Adrenal gland (tissue), 19 donors: ENCODE measurements at places on chromosomes 16 and 17. TPM values are rescaled to one million over a fixed set of nuclear protein-coding genes. Genes with fewer than 3 reads are reported as not detected.

FAM234A gene
- 70.4 TPM for total RNA-seq

ZNF385C gene
- not detected for total RNA-seq

TEKT5 gene
- not detected for total RNA-seq

ATP1B2 gene
- 14.5 TPM for total RNA-seq

DNA sequence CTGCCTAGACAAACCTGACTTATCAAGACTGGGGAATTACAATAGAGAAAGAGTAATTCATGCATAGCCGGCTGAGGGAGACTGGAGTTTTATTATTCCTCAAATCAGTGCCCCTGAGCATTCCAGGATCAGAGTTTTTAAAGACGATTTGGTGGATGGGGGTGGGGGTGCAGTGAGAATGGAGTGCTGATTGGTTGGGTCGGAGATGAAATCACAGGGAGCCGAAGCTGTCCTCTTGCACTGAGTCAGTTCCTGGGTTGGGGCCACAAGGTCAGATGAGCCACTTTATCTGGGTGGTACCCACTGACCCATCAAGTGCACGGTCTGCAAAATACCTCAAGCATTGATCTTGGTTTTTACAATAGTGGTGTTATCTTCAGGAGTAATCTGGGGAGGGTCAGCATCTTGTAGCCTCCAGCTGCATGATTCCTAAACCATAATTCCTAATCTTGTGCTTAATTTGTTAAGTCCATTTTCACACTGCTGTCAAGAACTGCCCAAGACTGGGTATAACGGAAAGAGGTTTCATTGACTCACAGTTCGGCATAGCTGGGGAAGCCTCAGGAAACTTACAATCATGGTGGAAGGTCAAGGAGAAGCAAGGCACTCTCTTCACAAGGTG is 69.6 kb downstream of the MARF1 start:
- no peak for DNase-seq
- no peak overlapping the region for H3K27ac ChIP-seq
- no peaks in the 10 kb centered on the region for H3K27me3 ChIP-seq
- no peak overlapping the region for H3K4me3 ChIP-seq
- H3K36me3 ChIP-seq, result no peaks in the 10 kb centered on the region
- no peaks in the 10 kb centered on the region for H3K4me1 ChIP-seq

- no peak overlapping the region for H3K27ac ChIP-seq
- DNase-seq, result no peak
- H3K4me1 ChIP-seq, result no peaks in the 10 kb centered on the region
- H3K36me3 ChIP-seq, result no peaks in the 10 kb centered on the region
- H3K27me3 ChIP-seq, result no peaks in the 10 kb centered on the region
Observed at GRCh38 chr17:30405161-30405560, 26.4 kb downstream of the CPD start.

DNA sequence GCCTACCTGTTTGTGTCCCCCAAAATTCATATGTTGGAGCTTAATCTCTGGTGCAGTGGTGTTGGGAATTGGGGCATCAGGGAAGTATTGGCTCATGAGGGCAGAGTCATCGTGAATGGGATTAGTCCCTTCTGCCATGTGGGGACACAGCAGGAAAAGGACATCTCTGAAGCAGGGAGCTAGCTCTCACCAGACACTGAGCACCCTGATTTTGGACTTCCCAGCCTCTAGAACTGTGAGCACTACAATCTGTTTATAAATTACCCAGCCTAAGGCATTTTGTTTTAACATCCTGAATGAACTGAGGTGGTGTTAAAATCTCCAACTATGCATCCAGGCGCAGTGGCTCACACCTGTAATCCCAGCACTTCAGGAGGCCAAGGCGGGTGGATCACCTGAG is 206.0 kb downstream of the SEC14L1 start:
- H3K36me3 ChIP-seq, result no peaks in the 10 kb centered on the region
- H3K4me1 ChIP-seq, result peaks cover 31% of the 10 kb centered on the region
- H3K4me3 ChIP-seq, result no peak overlapping the region
- H3K27me3 ChIP-seq, result no peaks in the 10 kb centered on the region
- peak; percentile 18 for DNase-seq

DNA sequence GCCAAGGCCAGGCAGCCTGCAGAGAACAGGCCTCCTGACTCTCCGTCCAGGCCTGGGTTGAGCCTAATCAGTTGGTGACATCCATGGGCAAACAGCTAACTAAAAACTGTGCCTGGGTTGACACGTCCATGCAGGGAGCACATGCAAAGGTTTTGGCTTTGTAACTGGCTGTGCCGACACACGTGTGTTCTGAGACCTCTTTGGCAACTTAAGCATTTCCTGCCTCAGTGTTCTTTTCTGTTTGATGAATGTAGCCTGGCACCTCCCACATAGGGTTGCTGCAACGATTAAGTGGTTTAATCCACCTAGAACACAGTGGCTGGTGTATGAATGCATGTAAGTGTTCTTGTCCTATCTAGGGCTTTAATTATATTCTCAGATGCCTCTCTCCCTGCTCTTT is 3.2 kb downstream of the BCO1 start:
- no peaks in the 10 kb centered on the region for H3K4me1 ChIP-seq
- no peak overlapping the region for H3K4me3 ChIP-seq
- no peak for DNase-seq
- H3K27ac ChIP-seq, result no peak overlapping the region

GRCh38 chr17:55641676-55642081 is 81.0 kb downstream of the TMEM100 start:
- H3K36me3 ChIP-seq, result no peaks in the 10 kb centered on the region
- H3K4me1 ChIP-seq, result peaks cover 4% of the 10 kb centered on the region
- H3K27ac ChIP-seq, result no peak overlapping the region
- DNase-seq, result peak; percentile 59

DNA sequence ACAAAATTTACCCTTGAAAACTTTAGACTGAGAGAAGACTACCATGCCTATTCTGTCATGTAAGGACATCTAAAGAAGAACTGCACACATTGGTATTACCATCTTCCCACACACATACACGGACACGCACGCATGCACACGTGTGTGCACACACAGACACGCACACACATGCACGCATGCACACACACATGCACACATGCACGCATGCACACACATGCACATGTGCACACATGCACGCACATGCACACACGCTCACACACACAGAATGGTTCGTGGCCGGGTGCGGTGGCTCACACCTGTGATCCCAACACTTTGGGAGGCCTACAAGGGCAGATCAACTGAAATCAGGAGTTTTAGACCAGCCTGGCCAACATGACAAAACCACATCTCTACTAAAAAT is 296.9 kb upstream of the HSBP1 start:
- no peak for DNase-seq
- H3K4me1 ChIP-seq, result no peaks in the 10 kb centered on the region
- no peaks in the 10 kb centered on the region for H3K27me3 ChIP-seq
- no peak overlapping the region for H3K4me3 ChIP-seq
- no peaks in the 10 kb centered on the region for H3K36me3 ChIP-seq

DNA sequence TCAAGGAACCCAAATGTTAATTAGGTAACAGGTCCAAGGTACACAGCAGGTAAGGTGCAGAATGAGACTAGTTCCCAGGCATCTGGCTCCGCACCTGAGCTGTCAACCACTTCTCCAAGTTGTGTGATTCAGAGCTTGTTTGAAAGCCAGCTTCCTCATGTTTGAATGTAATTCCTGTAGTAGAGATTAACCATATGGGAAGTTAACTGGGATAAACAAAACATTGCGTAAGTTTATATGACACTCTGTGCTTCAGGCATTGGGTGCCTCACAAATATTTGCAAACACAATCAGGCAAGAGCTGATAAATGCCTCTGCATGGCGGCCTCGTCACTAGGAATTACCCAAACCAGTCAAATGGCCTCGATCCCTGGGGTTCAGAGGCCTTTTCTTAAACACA is 27.9 kb upstream of the CPHXL start:
- H3K36me3 ChIP-seq, result no peaks in the 10 kb centered on the region
- no peak for DNase-seq
- H3K4me3 ChIP-seq, result no peak overlapping the region
- H3K27me3 ChIP-seq, result no peaks in the 10 kb centered on the region

GRCh38 chr17:79244665-79245064 is 170.0 kb downstream of the ENGASE start:
- peaks cover 5% of the 10 kb centered on the region for H3K27me3 ChIP-seq
- H3K4me3 ChIP-seq, result no peak overlapping the region
- no peak overlapping the region for H3K27ac ChIP-seq
- H3K4me1 ChIP-seq, result no peaks in the 10 kb centered on the region

DNA sequence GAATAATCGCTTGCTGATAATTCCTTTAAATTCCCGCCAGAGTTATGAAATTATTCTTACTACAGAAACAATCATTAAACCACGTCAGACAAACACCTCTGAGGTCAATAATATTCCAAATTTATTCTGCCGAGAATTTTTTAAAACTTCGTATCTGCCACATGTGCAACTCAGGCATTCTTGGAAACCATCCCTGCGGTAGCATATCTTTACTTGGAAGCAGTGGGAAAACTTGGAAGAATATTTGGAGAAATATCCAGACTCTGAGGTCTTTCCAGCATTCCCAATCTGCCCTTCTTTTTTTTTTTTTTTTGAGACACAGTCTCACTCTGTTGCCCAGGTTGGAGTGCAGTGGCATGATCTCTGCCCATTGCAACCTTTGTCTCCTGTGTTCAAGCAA is 2.0 kb upstream of the CCL11 start:
- H3K4me1 ChIP-seq, result no peaks in the 10 kb centered on the region
- H3K36me3 ChIP-seq, result no peaks in the 10 kb centered on the region
- H3K4me3 ChIP-seq, result no peak overlapping the region
- H3K27ac ChIP-seq, result no peak overlapping the region
- no peak for DNase-seq

GRCh38 chr16:74743668-74744299 is 30.8 kb downstream of the FA2H start:
- no peak overlapping the region for H3K4me3 ChIP-seq
- DNase-seq, result peak; percentile 88
- no peaks in the 10 kb centered on the region for H3K36me3 ChIP-seq
- peaks cover 7% of the 10 kb centered on the region for H3K4me1 ChIP-seq

- H3K36me3 ChIP-seq, result no peaks in the 10 kb centered on the region
- H3K4me1 ChIP-seq, result no peaks in the 10 kb centered on the region
- H3K27ac ChIP-seq, result no peak overlapping the region
- no peaks in the 10 kb centered on the region for H3K27me3 ChIP-seq
Observed at GRCh38 chr16:87075319-87075860, 241.8 kb downstream of the C16orf95 start.
